Renal cortex interstitium (tissue), 15 donors: ENCODE measurements at places on chromosomes 3 and 15. TPM values are rescaled to one million over a fixed set of nuclear protein-coding genes. Genes with fewer than 3 reads are reported as not detected.

IL17RC gene
- 39.6 TPM for polyA plus RNA-seq

SLC9C1 gene
- 0.65 TPM for polyA plus RNA-seq

GPR15 gene
- not detected for polyA plus RNA-seq

DNA sequence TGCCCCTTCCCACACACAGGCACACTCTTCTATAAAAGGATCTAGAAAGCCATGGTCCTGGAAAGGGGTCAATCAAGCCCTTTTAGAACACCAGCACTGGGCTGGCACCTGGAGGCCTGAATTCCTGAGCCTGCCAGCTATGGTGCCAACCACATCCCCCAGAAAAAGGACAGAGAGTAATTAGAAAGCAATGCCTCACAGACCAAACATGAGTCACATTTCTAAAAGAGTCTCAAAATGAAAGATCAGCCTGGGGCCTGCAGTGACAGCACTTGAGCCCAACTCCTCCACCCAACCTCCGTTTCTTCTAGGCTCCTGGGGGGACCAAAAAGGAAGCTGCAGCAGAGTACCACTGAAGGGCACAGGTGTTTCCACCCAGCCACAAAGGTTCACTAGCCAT lies 14.1 kb downstream of the MYLK start:
- DNase-seq: no peak

DNA sequence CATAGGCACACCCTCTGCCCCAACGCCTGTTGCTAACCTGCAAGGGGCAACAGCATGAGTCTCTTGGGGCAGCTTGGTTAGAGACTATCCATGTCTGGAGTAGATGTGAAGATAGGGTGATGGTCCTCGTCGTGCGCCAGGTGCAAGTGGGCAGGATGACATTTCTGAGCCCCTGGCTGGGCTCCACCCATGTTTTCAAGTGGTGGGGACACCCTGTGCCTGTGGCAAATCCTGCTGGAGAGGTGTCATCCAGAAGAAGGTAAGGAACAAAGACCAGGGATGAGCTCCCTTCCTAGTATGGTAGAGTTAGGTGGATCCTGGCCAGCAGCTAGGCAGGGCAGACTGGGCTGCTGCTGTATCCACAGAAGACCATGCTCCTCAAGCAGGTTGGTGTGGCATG lies 152.6 kb downstream of the ABHD5 start:
- no peak for DNase-seq

DNA sequence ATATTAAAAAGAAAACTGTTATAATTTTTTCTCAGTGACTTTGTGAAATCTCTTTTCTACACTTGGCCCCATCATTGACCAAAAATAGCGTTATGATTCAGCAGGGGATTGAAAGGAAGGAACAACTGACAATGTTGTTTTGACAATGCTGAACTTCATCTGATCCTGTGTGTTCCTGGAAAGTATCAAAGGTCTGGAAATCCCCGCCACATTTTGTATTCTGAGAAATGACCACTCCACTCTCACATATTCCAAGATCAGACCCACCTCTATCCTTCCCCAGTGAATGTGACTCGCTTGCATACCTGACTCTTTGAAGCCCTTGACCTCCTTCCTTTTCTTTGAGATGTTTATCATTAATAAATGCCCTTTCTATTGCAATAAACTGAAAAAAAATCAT lies 9.7 kb upstream of the RIOX2 start:
- no peak for DNase-seq

GRCh38 chr15:21261965-21262850 lies 178.1 kb downstream of the POTEB3 start:
- DNase-seq: no peak

GRCh38 chr3:42424911-42425310 lies 14.5 kb upstream of the LYZL4 start:
- no peak for DNase-seq

GRCh38 chr15:90618330-90619125 lies 88.8 kb downstream of the CRTC3 start:
- DNase-seq: no peak

- DNase-seq: no peak
Measured at GRCh38 chr3:107969994-107970819, 120.6 kb downstream of the CD47 start.

- peak; percentile 38 for DNase-seq
Measured at GRCh38 chr3:32569540-32570420, 878 bp downstream of the DYNC1LI1 start.

- DNase-seq: no peak
Measured at GRCh38 chr3:41915353-41915752, 46.5 kb downstream of the ULK4 start.

- DNase-seq: peak; percentile 15
Measured at GRCh38 chr3:146640955-146641867, 36.1 kb upstream of the PLSCR5 start.

DNA sequence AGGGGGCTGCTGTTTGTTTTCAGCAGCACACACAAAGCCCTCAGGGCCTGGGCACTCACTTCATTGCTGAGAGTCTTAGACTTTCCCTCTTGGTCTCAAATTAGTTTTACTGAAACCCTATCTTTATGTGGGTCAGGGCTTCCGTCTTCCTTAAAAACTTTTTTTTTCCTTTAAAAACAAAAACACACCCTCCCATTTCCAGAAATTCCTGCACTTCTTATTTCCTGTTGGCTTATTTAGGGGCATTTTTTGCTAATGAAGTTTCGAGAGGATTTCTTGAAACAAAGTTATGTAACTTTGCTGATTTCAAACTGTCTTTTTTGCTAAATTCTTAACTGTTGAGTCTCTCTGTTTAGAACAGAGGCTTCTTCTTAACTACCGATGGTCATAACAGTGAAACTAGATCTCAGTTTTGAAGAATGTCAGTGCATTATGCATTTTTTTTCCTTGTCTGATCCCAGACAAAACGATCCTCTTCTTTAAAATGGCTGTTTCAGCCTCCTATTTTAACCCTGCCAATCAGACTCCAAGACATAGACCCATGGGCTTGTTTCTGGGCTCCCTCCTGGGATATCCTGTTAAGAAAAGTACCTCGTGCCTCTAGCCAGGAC lies 23.3 kb downstream of the ANAPC13 start:
- DNase-seq: no peak

- no peak for DNase-seq
Measured at GRCh38 chr3:134559591-134559990, 73.7 kb downstream of the CEP63 start.
